HFF-Myc (cell line): ENCODE measurements at places on chromosomes 13 and 19.

- no peak for DNase-seq
Measured at GRCh38 chr13:52599848-52600603, 42.2 kb upstream of the HNRNPA1L2 start.

DNA sequence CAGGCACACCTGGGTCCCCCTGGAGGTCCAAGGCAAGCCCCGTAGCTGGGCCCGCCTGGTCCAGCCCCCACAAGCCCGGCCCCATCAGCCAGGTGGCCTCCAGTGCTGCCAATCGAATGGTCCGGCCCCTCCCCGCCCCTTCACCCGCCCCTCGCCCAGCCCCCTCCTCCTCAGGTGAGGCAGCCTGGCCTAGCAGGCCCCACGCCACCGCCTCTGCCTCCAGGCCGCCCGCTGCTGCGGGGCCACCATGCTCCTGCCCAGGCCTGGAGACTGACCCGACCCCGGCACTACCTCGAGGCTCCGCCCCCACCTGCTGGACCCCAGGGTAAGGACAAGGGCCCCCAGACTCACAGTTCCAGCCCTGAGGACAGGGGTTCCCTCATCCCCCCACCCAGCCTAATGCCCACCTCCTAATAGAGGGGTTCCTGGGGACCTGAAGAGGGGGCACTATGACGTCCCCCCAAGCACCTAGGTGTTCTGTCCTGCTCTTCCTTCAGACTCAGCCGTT lies at the start of gene HPN:
Gene HPN (plus strand): TSS at position 174 of the 508 bp plus-strand sequence. CDS start 786 bp downstream, outside the sequence.
- DNase-seq = no peak

DNA sequence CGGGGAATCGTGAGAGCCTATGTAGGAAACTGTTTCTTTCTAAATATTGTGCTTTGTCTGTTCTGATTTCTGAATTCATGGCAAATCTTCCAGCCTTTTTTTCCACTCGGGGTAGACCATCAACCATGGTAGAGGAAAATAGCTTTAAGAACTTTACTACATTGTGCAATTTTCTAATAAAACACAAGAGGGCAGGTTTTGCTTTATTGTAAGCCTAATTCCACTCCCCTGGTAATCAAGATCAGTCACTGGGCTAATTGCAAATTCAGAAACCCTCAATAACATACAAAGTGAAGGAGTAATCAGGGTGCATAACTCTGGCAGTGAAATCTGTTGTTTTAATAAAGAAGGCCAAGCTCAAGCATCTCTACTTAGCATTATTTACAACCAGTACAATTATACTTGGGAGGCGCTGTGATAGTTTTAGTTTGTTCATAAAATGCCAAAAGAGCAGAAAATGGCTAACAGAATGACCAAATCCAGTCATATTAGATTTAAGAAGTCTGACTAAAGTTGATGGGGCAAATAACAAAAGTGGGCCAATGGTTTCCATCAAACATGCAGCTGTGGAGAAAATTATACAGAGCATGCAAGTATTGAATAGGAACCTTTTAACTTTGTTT lies 43.8 kb downstream of the DCT start:
- peak; percentile 29 for DNase-seq

DNA sequence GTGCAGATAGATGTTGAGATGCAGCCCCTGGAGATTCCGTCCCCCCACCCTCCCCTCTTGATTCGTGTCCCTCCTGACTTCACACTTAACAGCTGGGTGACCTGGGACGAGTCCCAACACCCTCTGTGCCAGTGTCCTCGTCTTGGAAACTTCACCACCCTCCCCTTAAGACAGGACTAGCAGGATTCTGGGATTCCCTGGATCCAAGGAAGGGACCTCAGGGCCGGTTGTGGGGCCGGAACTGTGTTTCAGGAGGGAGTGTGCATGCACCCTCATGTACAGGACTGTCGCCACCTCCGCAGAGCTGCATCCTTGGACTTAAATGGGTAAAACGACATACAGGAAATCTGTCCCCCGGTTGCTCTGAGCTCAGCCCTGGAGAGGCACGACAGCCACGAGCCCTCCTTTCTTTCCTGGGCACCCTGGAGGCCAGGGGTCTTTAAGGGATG lies 990 bp downstream of the MYO9B start:
- no peak for DNase-seq

- DNase-seq = no peak
Measured at GRCh38 chr13:94968040-94968756, 255.9 kb upstream of the SOX21 start.

GRCh38 chr13:113184568-113185440 lies 23.7 kb downstream of the PCID2 start:
- no peak for DNase-seq

DNA sequence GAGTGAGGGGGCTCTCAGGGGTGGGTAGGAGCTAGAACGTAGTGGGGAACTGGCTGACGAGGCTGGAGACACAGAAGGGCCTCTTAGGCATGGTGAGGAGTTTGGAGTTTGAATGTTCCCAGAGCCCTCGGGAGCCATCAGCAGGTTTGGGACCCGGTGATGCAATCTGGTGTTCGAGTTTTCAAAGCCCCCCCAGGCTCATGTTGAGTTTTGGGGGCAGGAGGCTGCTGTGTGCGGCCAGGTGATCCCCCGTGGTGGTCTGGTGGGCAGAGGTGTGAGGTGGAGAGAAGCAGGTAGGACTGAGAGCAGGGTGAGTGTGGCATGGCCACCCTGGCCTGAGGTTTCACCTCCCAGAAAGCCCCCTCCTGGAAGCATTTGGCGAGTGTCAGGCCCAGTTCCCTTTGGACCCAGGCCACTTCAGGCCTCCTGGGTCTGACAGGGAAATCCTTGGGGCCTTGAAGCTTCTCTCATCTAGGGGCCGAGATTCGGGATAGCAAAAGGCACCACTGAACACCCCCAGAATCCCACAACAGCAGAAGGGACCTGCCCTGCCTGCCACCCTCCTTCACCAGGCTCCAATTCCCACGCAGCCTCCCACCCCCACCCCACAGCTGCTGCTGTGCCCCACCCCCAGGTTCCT lies 1.2 kb downstream of the YJEFN3 start:
- no peak for DNase-seq

DNA sequence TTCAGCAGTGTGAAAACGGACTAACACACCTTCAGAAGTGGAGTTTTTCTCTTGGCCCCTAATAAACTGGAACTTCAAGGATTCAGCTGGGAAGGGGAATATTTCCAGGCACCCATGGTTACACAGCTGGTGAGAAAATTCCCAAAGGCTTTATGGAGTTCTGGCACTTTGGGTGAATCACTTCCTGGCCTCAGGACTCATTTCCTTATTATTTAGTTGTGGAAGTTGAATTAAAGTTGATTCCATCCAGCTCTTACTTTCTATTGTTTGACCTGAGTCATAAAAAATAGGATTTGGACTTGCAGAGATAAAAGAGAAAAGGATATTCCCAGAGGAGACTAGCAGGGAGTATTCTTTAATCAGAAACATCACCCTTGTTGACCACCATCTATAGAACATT lies 882.1 kb downstream of the UQCRFS1 start:
- DNase-seq = no peak

DNA sequence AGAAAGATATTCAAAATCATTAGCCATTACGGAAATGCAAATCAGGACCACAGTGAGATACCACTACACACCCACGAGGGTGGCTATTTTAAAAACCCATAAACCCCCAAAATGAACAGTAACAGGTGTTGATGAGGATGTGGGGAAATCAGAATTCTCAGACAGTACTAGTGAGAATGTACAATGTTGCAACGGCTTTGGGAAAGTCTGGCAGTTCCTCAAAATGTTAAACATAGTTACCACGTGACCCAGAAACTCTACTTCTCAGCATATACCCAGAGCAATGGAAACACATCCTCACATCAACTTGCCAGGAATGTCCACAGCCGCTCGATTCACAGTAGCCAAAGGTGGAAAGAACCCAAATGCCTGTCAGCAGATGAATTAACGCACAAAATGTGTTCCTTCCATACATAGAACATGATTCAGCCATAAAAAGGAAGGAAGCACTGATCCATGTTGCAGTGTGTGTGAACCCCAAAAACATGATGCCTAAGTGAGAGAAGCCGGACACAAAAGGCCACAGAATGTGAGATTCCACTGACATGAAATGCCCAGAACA lies 7.0 kb downstream of the PLVAP start:
- no peak for DNase-seq

- DNase-seq = no peak
Measured at GRCh38 chr13:40340368-40341095, 325.9 kb downstream of the FOXO1 start.

DNA sequence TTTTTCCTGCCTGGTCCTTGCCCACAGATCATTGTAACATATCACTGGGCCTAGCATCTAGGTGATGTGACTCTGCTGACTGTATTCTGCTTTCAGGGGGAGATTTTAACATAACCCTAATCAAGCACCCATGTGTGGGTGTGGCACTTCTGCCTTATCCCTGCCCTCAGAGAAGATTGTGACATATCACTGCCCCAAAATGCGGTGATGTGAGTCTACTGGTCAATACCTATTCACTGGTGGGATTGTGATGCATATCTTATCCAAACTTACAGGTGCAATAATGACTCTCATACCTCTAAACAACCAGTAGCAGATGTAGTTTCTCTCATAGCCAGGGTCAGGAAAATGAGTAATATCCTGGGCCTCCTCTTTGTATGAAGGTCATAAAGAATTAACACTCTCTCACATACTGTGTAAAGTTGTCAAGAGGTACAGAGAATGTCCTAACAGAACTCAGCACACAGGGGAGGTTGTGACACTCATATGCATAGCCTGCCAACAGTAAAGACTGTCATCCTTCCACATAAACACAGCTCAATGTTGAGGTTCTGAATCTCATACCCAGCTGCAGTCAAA lies 12.1 kb upstream of the ZNF681 start:
- DNase-seq = no peak

GRCh38 chr19:10222201-10222890 lies 8.8 kb downstream of the S1PR2 start:
- DNase-seq = no peak

DNA sequence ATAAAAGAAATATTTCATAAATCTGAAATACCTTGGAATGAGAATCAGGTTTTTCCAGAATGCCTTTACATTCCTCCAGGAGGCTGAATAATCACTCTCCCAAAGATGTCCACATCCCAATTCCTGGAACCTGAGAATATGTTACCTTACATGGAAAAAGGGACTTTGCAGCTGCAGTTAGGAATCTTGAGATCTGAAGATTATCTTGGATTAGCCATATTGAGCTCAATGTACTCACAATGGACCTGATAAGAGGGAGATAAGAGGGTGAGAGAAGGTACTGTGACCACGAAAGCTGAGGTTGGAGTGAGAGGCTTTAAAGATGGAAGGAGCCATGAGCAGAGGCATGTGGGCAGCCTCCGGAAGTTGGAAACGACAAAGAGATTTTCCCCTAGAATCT lies 36.8 kb upstream of the MBNL2 start:
- no peak for DNase-seq

- no peak for DNase-seq
Measured at GRCh38 chr19:38294090-38294489, 10.0 kb upstream of the C19orf33 start.

GRCh38 chr13:41458761-41459431 lies 1.5 kb downstream of the RGCC start:
- DNase-seq = no peak

DNA sequence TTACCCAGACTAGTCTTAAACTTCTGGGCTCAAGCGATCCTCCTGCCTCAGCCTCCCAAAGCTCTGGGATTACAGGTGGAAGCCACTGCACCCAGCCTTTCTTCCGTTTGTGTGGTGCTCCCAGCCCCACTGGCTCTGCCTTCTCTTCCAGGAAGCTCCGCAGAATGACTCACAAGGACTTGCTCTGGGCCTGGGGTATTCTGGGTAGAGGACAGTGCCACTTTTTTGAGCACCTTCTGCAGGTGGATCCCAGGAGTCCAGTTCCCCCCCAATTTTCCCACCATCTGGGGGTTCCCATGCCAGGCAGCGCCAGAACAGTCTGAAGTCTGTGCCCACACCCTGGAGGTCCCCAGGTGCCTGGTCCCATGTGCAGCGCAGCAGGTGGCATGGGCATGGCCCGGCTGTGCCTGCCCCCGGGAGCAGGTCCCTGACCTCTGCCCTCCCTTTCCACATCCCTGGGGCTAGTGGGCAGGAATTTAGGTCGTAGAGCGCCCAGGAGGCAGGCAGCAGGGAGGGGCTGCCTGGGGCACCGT lies 1.6 kb downstream of the REEP6 start:
- DNase-seq = no peak

GRCh38 chr13:105363261-105364190 lies 1171.9 kb downstream of the EFNB2 start:
- DNase-seq = no peak

DNA sequence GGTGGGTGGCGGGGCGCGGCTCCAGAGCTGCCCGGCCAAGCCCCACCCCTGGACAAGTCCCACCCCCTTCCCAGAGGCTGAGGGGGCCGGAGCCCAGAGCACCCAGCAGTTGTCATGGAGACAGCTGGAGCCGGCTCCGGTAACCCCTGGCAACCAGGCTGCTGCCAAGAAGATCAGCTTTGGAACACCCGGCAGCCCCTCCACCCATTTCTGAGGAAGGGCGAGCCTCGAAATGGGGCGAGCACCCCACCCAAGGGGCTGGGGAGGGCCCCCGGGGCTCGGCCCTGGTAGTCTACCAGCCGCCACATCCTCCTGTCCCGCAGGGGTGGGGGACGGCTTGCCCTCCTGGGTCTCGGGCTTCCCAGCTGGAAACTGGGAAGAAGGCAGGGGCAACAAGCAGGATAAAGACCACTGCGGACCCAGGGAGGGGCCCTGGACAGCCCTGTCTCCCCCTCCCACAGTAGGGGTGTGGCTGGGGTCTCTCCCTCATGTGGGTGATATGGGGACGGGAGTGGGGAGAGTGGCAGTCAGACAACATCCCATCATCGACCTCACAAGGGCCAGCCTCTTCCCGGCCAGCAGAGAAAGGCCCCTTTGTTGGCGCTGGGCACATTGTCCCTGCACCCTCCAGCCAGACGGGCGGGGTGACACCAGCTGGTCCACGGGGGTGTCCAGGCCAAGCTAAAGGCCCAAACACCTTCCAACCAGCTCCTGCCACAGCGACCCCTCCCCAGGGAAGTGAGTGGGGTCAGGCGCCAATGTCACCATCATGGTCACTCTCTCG lies 1.5 kb downstream of the CERS1 start:
- DNase-seq = no peak

DNA sequence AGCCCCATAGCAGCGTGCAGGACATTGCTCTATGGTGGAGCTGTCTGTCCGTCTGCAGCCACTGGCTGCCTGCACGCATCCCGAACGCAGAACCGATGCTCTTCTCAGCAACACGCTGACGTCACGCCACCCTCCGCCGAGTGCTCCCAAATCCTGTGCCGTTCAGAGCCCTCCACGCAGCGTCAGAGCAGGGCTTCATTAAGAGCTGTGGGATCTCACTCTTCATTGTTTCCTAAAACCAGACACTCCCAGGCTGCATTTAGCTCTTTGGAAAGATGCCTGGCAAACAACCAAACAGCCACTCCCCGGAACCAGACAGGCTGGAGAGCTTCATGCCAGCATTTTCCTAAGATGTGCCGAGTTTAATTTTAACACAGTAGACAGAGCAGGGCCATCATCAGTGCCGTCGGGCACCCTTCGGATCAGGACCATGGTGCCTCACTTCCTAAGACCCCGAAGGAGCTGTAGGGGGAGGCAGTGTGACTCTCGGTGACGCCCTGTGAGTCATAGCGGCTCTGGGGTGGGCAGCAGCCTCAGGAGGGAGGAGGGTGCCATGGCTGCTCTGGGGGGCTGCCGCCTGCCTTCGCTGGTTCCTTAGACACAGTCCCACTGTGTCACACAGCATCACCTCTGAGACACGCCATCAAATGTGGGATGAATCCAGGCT lies 131.5 kb upstream of the MCF2L start:
- DNase-seq = no peak
